ENCODE measurements at places on chromosomes 7 and 10.

GRCh38 chr7:1537535-1538412 lies 7.3 kb downstream of the MAFK start:
- peak; percentile 34 for DNase-seq

GRCh38 chr10:114174695-114175188 lies 739 bp upstream of the CCDC186 start:
- DNase-seq: no peak

DNA sequence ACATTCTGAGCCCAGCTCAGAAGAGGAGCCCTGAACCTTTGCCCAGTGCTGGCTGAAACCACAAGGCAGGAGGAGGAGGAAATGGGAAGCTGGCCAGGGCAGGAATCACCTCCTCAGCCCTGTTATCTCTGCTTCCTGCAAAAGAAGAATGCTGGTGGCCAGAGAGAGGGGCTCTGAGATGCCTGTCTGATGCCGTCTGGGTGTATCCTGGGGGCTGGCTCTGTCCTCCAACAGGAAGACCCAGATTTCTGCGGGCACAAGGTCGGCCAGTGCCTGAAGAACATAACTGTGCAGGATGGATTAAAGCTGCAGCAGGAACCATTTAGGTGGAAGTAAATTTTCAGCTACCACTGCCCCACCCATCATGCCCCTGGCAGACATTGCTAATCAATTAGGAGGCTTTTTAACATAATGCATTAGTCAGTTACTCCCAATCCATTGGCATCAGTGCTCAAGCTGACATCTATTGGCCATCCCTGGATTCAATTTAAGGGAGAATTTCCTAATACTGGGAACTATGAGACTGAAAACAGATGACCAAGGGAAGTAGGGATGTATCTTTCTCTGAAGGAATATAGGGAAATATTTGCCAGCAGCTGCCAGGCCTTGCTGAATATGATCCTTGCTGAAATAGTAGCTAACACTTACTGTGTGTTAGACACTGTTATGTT lies 67.7 kb downstream of the COL13A1 start:
- DNase-seq: no peak

DNA sequence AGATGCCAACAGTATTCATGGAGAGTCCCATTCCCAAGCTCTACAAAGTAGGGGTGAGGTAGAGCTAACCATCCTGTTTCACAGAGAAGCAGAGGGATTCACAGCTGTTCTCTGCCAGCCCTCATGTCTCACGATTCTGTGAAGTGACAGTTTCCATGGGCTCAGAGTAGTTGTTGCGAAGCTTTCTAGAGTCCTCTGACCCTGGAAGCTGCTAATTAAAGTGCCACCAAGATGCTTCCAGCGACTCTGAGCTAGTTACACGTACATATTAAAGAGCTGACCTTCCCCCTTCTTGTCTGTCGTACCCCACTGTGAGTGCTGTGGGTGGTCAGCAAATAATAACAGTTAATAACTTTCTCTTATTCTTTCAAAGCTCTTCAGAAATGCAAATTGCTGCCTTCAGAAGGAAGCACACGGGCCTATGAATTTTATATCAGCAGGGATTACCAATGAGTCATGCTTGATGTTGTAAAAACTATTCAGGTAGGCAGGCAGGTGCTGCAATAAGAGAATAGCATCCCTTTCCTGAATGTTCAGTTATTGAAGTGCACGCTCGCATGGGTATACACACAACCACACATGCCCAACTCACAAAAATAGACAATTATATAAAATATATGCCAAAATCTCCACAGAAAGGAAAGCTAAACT lies 34.1 kb downstream of the DNAJB9 start:
- DNase-seq: no peak

GRCh38 chr10:132187430-132188138 lies 836 bp downstream of the DPYSL4 start:
- DNase-seq: no peak
